ENCODE measurements at places on chromosomes 1 and 21.

- DNase-seq = no peak
Observed at GRCh38 chr1:183792300-183792699, 12.6 kb upstream of the RGL1 start.

- peak; percentile 16 for DNase-seq
Observed at GRCh38 chr1:84853741-84854721, 39.0 kb downstream of the LPAR3 start.

DNA sequence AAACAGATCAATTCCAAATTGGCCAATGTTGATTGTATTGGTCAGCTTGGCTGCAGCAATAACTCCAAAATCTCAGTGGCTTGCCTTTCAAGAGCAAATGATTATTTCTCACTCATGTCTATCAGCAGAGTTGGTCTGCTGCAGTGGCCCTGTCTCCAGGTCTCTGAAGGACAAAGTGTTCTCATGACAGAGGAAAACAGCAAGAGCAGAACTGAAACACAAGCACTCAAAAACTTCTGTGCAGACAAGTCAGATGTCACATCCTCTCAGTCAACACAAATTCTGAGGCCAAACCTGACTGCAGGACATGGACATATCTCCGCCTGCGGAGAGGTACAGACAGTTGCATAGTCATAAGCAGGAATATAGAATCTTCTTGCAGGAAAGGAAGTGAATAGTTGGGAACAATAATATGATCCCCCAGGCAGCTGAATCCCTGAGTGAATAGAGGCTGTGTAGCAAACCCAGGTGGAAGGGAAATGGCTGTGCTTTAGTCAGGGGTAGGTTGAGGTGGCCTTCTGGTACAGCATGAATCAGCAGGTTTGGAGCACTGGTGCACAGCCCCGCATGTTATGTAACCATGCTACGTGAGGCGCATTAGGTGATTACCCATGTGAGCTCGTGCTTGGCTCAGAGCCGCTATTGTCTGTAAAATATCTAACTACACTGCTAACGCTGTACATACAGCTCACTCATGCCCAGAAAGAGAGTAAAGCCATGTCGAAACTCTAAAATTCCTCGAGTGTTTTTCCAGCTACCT lies 17.1 kb upstream of the UBE2U start:
- DNase-seq = no peak

GRCh38 chr21:15333951-15334350 lies 269.2 kb upstream of the NRIP1 start:
- no peak for DNase-seq

GRCh38 chr1:247638781-247639180 lies 33.4 kb downstream of the OR2G3 start:
- DNase-seq = no peak

DNA sequence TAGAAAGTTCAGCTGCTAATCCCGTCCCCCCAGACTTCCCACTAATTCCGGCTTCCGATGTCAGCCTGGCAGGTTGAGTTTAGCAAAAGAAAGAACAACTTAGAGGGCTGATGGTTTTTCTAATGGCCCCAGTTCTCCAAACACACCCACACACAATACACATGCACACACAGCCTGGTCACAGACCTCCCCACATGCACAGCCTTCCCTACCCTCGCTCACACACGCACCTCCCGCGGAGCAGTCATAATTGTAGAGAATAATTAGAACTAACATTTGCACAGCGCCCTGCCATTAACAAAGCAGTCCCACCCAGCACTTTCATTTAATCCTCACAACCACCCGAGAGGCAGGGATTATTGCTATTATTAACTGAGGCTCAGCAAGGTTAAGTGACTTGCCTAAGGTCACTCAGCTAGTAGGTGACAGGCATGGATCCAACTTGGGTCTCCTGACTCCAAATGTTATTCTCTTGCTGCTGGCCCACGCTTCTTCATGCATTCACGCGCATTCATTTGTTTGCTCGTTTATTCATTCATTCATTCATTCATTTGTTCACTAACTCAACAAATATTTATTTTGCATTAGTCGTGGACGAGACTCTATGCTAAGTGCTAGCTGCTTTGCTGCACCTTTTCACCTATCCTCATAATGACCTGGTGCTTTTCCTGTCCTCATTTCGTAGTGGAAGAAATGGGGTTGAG lies 274.9 kb downstream of the FOXD2 start:
- DNase-seq = no peak

DNA sequence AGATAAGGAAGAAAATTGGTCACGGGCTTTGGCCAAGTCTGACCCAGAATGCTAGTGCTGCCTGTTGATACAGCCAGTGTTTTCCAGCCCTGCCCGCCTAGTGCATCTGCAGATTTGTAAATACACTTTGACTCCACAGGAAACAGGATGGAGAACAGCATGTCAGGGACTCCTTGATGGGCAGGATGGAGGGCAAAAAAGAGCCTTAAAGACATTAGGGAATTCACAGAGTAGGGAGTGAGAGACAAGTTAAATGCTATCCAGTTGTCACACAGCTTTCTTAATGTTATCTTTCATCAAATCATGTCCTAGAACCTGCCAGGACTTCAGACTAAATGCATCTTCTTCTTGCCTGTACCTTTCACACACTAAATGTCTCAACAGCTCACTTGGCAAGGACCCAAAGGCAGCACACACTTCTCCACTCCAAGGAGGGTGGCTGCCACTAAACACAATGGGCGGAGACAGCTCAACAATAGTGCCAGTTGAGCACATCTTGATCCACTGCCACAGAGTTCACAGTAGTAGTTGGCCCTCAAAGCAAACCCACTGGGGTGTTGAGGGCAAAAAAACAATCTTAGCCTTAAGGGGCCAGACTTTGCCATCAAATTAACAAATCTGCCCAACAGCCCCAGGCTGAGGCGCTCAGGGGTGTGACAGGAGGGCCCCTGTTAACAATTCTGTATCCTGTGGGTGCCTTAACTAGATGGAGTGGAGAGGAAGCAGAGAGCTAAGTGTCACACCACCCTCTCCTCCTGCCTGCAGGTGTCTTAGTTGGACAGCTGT lies 2.7 kb downstream of the HIVEP3 start:
- DNase-seq = no peak

GRCh38 chr1:208134491-208134890 lies 109.7 kb downstream of the PLXNA2 start:
- no peak for DNase-seq

DNA sequence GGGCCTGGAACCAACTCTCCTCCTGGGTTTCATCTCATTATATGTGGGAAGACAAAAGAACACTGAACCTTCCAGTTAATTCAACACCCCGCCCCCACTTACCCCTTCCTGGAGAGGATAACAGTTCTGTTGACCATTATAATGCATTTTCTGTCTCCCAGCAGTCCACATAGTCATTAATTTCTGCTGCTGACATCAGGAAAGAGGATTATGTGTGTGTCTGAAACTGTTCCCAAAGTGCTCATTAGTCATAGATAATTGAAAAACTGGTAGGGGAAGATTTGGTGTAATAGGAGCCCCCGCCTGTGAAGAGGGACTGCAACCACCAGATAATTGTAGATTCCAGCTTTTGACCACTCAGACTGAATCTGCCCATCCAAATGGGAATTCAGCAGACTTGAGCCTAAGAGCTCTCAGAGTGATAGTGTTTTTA lies 208.7 kb downstream of the FGGY start:
- DNase-seq = no peak

GRCh38 chr1:12208271-12208670 lies 21.6 kb upstream of the VPS13D start:
- no peak for DNase-seq

- DNase-seq = no peak
Observed at GRCh38 chr1:42043182-42043581, 110.0 kb upstream of the GUCA2B start.

GRCh38 chr21:29293495-29293894 lies 5.2 kb upstream of the BACH1 start:
- DNase-seq = no peak

- DNase-seq = no peak
Observed at GRCh38 chr1:65581119-65581518, 160.7 kb downstream of the LEPR start.

GRCh38 chr1:246187834-246188372 lies 319.2 kb downstream of the SMYD3 start:
- DNase-seq = no peak

- peak; percentile 22 for DNase-seq
Observed at GRCh38 chr1:18883636-18884418, 18.5 kb downstream of the ALDH4A1 start.

DNA sequence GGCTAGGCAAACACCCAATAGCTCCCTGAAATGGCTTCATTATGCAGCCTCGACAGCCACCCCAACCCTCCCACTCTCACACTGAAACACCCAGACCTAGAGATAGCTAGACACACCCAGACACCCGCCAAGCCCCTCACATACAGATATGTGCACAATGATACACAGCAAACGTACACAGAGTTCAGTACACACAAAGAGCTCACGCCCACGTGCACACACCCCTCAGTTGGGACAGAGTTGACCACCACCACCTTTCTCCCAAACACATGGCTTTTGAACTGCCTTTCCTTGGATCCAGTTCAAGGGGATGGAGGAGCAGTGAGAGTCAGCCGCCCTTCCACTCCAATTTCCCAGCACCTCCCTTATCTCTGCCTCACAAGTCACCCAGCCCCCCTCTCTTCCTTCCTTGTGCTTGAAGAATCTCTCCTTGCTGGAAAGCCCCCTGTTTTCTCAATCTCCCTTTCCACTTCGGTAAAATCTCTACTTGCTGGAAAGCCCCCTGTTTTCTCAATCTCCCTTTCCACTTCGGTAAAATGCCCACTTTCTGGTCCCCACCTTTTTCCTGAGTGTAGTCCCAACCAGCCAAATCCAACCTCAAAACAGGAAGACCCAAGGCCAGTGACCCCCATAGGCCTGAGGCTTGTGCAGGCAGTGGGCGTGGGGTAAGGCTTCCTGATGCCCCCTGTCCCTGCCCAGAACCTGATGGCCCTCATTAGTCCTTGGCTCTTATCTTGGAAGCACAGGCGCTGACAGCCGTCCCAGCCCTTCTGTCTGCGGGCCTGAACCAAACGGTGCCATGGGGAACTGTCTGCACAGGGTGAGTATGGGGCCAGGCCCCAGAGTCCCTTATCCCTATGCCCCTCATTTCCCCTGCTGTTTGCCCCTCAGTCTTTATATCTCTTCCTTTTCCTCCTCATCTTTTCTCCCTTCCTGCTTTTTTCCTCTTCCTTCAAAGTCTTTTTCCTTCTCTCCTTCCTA lies at the start of gene ACKR1:
ACKR1 (plus strand) TSS at position 715 of the 981 bp plus-strand sequence; CDS start at position 800, 85 bp downstream.
- no peak for DNase-seq

GRCh38 chr1:188669728-188670382 lies 1807.8 kb downstream of the BRINP3 start:
- no peak for DNase-seq
